Amygdala (tissue), 56 donors: ENCODE measurements at places on chromosomes 7 and 10.

GRCh38 chr7:140981951-140982350 lies 32.8 kb downstream of the MRPS33 start:
- DNase-seq, result no peak

- DNase-seq, result no peak
Observed at GRCh38 chr7:74084722-74085578, 1.3 kb downstream of the LIMK1 start.

DNA sequence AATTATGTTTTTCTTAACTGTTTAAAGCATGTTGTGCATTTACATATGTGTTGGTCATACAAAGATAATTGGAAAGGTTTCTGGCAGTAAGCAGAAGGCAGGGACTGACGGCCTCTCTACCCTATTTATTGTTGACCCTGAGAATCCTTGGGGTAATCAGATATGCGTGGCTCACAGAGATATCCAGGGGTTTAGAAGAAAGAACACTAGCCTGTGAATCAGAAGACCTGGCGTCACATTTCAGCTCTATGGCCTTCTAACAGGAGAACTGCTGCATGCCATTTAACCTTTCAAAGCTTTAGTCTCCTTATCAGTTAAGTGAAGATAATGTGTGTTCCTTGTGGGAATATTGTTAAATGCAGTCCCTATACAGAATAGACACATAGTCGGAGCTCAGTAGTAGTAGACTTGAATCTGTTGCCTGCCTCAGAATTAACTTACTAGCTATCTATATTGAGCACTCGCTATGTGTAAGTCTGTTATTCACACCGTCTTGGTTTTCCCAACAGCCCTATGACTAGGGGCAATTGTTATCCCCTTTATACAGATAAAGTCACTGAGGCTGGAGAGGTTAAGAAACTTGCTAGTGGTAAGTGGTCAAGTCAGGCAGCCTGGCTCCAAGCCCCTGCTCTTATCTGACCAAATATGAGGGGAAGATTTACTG lies 129.6 kb upstream of the ANKRD1 start:
- no peak for DNase-seq

DNA sequence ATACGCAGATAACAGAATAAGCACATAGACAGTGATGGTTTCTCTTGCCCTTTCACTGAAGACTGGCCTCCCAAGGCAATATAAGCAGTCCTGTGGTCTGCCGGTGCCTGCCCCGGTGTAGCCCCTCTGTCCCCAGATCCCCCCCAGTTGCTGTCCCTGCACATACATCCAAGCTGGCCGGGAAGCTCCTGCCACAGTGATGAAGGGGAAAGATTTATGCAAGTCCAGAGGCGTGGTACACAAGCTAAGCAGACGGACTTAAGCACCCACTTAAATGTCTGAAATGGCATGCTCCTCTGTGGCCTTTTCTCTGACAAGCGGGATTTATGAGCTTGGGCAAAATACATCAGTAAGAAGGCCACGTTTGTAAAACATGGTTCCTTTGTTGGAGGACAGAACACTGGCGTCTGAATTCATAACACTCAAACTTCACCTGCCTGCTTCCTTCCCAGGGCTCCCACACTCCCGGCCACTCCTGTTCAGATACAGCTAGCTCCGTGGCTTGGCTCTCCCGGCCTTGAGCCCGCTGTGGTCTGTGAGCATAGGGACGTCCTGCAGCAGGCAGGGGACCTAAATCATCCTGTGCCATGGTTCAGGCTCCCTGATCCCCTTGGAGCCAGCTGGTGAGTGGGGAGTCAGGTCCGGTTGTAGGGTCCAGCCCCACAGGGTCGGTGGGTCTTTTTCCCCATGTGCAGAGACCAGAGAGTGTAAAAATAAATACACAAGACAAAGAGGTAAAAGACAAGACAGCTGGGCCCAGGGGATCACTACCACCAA lies 61.7 kb upstream of the PPP2R2D start:
- no peak for DNase-seq

DNA sequence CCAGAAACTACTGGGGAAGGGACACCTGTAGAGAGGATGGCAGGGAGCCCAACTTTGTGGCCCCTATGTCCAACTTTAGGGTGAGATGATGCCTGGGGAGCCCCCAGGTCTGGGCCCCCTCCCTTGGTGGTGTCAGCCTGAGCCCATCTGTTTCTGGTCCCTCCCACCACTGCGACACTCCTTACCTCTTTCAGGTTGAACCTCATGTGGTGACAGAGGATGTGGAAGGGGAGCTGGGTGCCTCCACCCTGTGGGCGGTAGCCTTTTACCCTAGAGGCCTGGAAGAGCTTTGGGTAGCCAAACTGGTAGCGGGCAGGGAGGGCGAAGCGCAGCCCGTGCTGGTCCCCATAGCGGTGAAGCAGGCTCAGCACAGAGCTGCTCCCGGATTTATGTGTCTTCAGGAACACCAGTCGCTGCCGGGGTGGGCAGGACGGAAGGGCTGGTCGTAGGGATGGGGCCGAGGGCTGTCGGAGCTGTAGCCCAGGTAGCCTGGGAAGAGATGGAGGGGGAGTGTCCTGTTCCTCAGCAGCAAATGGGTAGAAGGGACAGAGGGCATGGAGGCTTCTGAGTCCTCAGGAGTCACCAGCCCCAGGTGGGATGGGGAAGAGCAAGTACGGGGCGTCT lies 2.0 kb downstream of the GAL3ST4 start:
- DNase-seq, result no peak

DNA sequence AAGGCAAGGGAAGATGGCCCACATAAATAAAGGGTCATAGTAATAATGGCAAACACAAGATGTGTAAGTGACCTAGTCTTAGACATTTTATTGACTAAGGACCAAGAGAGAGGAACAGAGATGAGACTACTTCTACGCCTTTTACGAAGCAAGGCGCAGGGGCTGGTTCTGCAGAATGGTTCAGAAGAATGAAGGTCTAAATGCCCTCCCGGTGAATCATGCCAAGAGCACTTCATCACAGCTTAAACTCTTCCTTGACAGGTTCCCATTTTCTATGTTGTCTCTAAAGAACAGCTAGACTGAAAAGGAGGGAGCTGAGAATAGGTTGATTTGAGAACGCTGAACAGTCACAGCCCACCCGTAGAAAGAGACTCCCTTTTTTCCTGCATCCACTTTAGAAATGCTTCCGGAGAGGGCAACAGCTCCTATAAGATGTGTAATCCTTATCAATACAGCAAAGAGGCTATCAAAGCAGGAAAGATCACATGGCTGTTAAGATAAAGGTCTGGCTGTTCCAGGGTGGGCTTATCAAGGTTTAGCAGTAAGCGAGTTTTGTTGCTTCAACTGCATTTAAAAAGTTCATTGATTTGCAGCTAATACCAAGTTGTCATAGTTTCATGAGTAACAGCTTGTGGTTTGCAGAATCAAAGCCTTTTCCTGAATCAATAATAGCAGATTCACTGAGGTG lies 93.4 kb upstream of the AUTS2 start:
- DNase-seq, result no peak

DNA sequence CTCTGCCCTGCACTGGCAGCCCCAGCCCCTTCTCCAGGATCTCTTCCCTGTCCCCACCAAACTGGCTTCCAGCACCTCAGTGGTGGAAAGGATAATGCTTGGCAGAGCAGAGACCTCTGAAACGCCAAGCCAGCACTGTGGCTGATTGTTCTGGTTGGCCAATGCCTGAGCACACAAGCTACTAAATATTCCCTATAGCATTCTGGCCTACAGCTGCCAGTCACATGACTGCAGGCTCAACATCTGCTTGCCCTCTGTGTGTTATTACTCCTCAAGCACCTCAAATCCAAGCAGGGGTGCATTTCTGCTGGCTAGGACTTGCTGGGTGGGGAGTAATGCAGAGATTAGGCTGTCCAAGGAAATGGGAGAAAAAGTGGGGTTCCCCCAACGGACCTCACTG lies 6.1 kb downstream of the TBATA start:
- no peak for DNase-seq

GRCh38 chr7:7099584-7100014 lies 82.7 kb upstream of the C1GALT1 start:
- no peak for DNase-seq

- no peak for DNase-seq
Observed at GRCh38 chr7:151482883-151483710, 36.6 kb downstream of the RHEB start.

GRCh38 chr7:18535810-18536415 lies 40.4 kb downstream of the HDAC9 start:
- DNase-seq, result no peak

DNA sequence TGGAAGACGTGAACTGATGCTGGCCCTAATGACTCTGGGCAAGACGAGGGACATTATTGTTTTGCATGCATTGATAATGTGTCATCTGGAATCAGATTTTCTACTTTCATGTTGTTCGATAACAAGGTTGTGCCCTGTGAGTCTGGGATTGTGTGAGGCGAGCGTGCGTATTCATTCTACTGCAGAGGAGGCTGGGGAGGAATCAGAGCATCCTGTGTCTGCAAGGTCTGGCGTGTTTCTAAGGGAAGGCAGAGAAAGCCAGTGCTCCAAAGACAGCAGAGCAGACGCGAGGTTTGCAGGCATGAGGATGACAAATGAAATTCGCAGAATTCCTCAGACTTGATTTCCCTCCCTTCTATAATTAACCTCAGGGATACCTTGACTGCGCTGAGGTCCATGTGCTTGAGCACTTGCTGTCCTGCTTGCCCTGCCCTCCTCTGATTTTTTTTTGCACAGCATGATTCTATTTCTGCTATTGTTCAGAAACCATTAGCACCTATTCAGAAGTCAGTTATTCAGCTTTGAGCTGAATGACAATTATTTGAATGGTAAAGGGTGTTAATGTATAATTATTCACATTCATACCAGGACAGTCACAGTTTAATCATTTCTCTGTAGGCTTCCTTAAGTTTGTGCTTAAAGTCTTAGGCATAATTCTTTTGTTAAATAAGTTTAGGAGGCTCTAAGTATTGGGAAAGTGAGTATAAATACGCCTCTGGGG lies 233.6 kb downstream of the EBF3 start:
- DNase-seq, result no peak

GRCh38 chr10:58143944-58144343 lies 123.8 kb downstream of the IPMK start:
- no peak for DNase-seq

GRCh38 chr7:16411391-16411790 lies 9.9 kb downstream of the CRPPA start:
- no peak for DNase-seq

DNA sequence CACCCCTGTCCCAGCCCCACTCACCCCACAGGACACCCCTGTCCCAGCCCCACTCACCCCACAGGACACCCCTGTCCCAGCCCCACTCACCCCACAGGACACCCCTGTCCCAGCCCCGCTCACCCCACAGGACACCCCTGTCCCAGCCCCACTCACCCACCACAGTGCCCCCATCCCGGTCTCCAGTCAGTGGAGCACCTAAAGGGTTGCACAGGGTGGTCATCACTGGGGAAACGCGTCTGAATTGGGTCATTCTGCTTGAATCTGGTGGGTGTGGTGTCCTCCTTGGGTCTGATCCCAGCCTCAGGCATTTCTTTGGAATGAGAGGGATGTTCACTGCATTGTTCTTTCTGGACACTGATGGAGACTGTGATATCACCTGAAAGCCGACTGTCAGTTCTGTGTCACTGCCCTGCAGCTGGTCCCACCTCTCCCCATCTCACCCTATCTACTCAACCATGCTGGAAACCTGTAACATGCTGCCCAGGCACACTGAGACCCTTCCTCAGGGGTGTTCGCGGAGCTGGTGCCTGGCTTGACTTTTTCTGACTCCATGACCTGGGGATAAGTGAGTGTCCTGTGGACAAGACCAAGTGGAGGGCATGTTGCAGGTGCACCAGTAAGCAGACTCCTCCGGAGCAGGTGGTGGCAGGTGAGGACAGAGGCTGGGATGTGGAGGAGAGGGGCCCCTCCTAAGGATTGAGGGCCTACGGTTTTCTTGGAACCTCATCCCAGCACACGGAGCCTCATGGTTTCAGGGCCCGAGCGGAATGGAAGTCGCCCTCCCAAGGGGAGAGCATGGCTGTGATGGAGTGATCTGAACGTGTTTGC lies 262.5 kb upstream of the PPP2R2D start:
- no peak for DNase-seq

DNA sequence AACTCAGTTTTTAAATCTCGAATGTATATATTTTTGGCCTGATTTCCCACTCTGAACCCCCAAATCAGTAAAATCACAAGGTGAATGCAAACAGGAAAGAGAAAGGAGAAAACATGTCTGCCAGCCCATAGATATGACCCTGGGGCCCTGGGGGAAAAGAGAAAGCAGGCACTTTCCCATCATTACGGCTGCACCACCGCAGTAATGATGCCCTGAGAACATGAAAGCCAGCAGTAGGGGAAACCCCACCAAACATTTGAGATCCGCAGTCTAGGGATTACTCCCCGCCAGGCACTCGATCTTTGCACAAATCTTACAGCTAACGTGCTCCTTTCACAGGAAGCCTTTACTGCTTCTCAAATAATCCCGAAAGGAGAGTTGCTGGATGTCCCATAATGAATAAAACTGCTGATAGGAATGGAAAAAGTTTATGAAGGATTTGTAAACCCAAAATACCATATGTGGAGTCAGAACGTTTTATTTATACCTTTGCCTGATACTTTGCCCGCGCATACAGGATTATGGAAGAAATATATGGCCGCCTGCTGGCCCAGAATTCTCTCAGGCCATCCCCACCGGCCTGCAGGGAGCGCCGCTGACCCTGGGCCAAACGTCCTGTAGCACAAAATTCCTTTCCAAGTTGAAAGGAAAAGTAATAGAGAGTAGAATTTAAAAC lies 180.0 kb upstream of the INHBA start:
- DNase-seq, result no peak

DNA sequence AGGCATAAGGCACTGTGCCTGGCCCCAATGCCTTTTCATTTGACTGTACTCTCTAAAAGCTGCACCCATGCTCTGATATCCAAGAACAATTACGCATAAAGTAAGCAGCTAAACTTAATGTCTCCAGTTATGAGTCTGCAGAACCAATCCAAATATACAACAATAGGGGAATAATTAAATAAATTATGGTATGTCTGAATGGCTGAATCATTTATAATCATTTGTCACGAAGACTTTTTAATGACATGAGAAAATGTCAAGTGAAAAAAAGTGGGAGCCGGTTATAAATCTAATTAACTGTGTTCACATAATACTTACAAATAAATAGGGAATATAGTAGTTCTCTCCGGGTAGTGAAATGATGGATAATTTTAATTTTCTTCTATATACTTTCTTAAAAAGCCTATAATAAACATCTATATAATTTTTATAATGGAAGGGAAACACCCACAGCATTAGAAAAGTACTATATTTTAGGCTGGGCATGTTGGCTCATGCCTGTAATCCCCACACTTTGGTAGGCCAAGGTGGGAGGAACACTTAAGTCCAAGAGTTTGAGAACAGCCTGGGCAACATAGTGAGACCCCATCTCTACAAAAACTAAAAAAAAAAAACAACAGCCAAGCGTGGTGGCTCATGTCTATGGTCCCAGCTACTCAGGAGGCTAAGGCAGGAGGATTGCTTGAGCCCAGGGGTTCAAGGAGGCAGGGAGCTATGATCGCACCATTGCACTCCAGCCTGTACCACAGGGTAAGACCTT lies 14.2 kb downstream of the SLC37A3 start:
- DNase-seq, result no peak
